ENCODE measurements at places on chromosomes 11 and 22. TPM values are rescaled to one million over a fixed set of nuclear protein-coding genes. Genes with fewer than 3 reads are reported as not detected.
A peak's percentile ranks its signal among the peaks of the same experiment; 100 is the strongest.

DNA sequence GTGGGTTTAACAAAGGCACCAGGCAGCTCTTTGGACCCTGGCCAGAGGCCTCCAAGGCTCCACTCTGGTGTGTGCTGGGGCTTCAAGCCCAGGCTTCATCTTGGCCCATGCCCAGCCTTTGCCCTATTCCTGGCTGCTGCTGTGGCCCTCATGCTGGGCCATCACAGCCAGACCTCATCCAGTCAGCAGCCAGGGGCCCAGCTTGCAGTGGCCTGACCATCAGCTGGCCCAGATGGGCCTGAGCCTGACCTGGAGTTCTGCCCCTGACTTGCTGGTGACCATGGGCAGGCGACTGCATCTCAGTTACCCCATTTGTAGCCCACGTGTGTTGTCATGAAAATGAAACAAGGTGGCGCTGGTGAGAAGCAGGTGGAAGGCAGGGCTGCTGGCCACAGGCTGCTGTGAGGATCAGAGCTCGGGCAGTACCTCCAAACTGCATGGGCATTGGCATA is 76.1 kb downstream of the MED15 start:
- DNase-seq = no peak

DNA sequence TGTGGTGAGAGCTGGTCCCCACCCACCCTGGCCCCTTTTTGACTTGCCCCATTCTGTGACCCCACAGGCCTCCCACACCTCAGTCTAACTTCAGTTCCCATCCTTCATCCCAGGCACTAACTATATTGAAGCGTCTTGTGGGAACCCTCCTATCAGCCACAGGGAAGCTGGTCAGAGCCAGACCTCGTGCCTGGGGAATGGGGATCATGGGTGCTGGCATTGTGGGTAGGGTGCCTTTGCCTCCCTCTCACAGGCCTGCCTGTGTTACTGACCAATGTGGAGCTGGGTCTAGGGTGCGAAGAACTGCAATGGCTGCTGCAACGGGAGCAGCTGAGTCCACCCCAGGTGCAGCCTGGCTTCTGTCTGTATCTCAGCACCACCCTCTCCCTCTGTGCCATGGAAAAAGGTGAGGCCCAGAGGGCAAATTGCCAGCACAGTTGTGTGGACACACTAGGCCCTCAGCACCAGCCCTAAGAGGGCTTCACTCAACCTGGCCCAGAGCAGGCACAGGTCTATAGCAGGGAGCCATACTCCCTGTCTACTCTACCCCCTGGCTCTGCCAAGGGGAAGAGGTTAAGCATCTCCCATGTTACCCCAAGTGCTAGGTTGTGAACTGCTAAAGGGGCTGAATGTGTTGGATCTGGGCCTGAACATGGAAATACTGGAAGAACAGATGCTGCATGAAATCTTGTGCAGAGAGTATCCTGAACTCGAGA is 37.3 kb downstream of the RRP8 start:
- no peak for DNase-seq

The SRRD gene
- polyA plus RNA-seq = 23.6 TPM

DNA sequence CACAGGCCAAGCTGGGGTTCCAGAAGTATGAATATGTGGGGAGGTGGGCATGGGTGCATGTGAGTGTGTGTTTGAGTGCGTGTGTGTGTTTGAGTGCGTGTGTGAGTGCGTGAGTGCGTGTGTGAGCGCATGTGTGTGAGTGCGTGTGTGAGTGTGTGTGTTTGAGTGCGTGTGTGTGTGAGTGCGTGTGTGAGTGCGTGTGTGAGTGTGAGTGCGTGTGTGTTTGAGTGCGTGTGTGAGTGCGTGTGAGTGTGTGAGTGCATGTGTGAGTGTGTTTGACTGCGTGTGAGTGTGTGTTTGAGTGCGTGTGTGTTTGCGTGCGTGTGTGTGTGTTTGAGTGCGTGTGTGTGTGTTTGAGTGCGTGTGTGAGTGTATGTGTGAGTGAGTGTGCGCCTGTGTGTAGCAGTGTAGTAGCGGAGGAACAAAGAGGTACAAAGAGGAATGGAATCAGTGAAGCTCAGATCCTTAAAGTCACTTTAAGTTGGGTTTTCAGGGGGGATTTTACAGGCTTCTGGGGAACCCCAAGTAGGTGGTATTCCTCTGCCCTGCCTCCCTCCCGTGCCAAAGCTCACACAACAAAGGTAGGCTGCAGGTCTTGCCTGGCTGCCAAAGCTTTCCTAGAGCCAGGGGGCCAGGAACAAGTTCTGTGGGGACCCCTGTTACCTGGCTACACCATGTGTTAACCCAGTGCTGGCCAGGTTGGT is 137.1 kb downstream of the KIRREL3 start:
- no peak for DNase-seq

The POU2AF1 gene
- polyA plus RNA-seq = 0.05 TPM

- peak; percentile 93 for DNase-seq
These were observed 9.1 kb upstream of the MN1 start for GRCh38 chr22:27810609-27811151.

DNA sequence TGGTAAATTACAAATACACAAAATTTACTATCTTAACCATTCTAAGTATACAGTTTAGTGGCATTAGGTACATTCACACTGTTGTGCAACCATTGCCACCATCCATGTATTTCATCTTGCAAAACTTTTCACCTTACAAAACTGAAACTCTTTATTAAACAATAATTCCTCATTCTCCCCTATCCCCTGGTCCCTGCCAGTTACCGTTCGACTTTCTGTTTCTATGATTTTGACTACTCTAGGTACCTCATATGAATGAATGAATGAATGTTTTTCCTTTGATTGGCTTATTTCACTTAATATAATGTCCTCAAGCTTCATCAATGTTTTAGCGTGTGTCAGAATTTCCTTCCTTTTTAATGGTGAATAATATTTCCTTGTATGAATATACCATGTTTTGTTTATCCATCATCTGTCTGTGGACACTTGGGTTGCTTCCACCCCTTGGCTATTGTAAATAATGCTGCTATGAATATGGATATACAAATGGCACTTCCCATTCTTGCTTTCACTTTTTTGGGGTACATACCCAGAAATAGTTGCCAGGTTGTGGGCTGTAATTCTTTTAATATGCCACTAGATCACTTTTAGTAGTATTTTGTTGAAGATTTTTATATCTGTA is 93.0 kb downstream of the UVRAG start:
- no peak for DNase-seq

- no peak for DNase-seq
These were observed 60.5 kb downstream of the BCR start for GRCh38 chr22:23240639-23241389.

The CCDC81 gene
- polyA plus RNA-seq = 1.1 TPM

The MAPK8IP2 gene
- polyA plus RNA-seq = 0.51 TPM

The SLC5A12 gene
- 0.14 TPM for polyA plus RNA-seq

DNA sequence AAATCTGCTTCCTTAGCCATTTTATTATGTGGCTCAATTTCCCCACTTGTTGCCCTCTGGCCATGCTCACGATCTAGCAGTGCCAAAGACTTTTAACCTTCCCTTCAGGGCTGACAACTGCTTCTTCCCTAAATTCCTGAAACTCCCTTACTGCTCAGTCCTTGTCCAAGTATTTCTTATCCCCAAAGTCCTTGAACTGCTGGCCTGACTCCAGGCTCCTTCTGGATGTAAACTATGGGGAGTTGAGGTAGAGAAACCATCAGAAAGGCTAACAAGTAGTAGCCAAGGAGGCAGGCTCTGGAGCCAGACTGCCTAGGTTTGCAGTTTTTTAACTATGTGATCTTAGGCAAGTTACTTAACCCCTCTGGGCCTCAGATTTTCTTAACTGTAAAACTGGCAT is 258.7 kb upstream of the CCDC90B start:
- DNase-seq = peak; percentile 56

The RTN4RL2 gene
- 25.8 TPM for polyA plus RNA-seq

- no peak for DNase-seq
These were observed 10.2 kb downstream of the SCGB1A1 start for GRCh38 chr11:62428871-62429560.

Measured in muscle of leg (tissue), 16 donors.